CD14-positive monocyte (primary cell): ENCODE measurements at places on chromosomes 7 and 10. TPM values are rescaled to one million over a fixed set of nuclear protein-coding genes. Genes with fewer than 3 reads are reported as not detected.
A peak's percentile ranks its signal among the peaks of the same experiment; 100 is the strongest.

- H3K27ac ChIP-seq, result no peak overlapping the region
- no peaks in the 10 kb centered on the region for H3K27me3 ChIP-seq
- H3K4me1 ChIP-seq, result no peaks in the 10 kb centered on the region
- peak; percentile 46 for DNase-seq
- H3K36me3 ChIP-seq, result peaks cover 86% of the 10 kb centered on the region
Observed at GRCh38 chr10:102615361-102615760, 28.9 kb upstream of the TRIM8 start.

DNA sequence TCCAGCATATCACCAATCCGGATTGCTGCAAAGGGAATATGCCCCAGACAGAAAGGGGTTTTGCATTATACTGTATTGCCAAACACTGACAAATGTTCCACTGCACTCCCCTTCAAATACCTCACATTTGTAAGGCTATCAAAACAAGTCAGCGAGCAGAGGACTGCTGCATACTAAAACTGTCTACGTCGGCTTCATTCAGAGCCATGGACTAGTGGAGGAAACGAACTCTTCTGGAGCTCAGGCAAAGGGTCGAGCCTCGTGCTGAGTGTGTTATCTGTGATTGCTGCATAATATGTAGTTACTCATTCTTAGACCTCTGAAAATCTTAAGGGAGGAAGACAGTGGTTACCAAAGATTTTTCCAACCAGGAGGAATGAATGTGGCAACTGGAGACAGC lies 200.2 kb downstream of the DYNC1I1 start:
- no peak for DNase-seq
- H3K4me1 ChIP-seq, result no peaks in the 10 kb centered on the region
- H3K27me3 ChIP-seq, result no peaks in the 10 kb centered on the region
- H3K36me3 ChIP-seq, result no peaks in the 10 kb centered on the region
- H3K27ac ChIP-seq, result no peak overlapping the region

DNA sequence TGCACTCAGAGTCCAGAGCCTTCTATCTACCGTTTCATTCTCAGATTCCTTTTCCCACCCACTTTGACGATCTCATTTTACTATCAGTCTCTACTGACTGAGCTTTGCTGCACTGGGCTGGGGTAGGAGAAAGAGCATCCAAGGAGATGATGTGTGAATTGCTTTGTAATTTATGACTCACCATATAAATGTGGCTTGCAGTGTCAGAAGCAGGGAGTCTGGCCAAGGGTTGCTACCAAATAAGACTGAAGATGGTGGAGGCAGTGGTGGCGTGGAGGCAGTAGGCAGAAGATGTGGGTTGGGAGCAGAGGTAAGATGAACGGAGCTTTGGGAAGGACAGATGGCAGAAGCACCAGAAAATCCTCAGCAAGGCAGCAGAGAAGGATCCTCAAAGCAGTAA lies 73.3 kb upstream of the AGK start:
- no peak for DNase-seq
- no peaks in the 10 kb centered on the region for H3K36me3 ChIP-seq
- H3K4me1 ChIP-seq, result no peaks in the 10 kb centered on the region
- H3K4me3 ChIP-seq, result no peak overlapping the region
- H3K27ac ChIP-seq, result no peak overlapping the region

- H3K27me3 ChIP-seq, result peaks cover 10% of the 10 kb centered on the region
- no peak overlapping the region for H3K27ac ChIP-seq
- peak; percentile 31 for DNase-seq
- no peaks in the 10 kb centered on the region for H3K36me3 ChIP-seq
Observed at GRCh38 chr10:24723386-24723787, 300 bp downstream of the ARHGAP21 start.

GRCh38 chr10:62268399-62269114 lies at the start of gene RTKN2:
TSS of gene RTKN2 (minus strand) at chr10:62268844. CDS start at chr10:62268610, 234 bp downstream.
- H3K27ac ChIP-seq, result no peak within 1 kb of the TSS
- DNase-seq, result peak; percentile 50
- H3K4me3 ChIP-seq, result peak within 1 kb of the TSS; percentile 83
- peaks cover 37% of the 10 kb centered on the region for H3K27me3 ChIP-seq

GRCh38 chr7:70408477-70408876 lies 723.5 kb upstream of the GALNT17 start:
- no peaks in the 10 kb centered on the region for H3K27me3 ChIP-seq
- H3K36me3 ChIP-seq, result no peaks in the 10 kb centered on the region
- no peak overlapping the region for H3K4me3 ChIP-seq
- no peaks in the 10 kb centered on the region for H3K4me1 ChIP-seq
- no peak for DNase-seq

GRCh38 chr7:87933953-87934698 lies at the start of gene ADAM22:
TSS of gene ADAM22 (plus strand) at chr7:87934251. CDS start at chr7:87934466, 215 bp downstream.
- H3K36me3 ChIP-seq, result no peaks in the 10 kb centered on the region
- H3K27me3 ChIP-seq, result peaks cover 27% of the 10 kb centered on the region
- no peak for DNase-seq

DNA sequence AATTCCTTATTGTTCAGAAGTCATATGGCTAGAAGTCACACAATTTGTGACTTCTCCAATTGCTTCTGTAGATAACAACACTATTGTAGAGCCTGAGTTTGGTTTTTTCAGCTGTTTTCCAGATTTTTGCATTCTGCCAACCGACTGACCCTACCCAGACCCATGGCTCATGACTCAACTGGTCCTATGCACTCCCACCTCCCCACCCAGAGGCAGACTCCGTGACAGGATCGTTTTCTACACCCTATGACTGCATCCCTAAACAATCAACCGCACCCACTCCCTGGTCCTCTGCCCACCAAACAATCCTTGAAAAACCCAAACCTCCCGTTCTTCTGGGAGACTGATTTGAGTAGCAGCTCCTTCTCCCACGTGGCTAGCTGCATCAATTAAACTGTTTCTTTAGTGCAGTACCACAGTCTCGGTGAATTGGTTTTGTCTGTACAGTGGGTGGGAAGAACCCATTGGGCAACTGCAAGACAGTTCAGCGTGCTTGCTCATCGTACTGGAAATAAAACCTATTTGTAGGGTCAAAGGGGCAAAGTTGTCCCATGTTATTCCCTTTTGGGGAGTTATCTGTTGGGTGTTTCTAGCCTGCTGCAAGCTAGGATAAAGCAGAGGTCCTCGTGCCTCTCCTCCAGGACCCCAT lies 150.3 kb upstream of the FAM20C start:
- no peaks in the 10 kb centered on the region for H3K36me3 ChIP-seq
- no peak for DNase-seq
- H3K27me3 ChIP-seq, result no peaks in the 10 kb centered on the region
- peaks cover 32% of the 10 kb centered on the region for H3K4me1 ChIP-seq
- no peak overlapping the region for H3K4me3 ChIP-seq

- no peak for DNase-seq
- H3K4me3 ChIP-seq, result no peak overlapping the region
- H3K4me1 ChIP-seq, result no peaks in the 10 kb centered on the region
- no peak overlapping the region for H3K27ac ChIP-seq
- no peaks in the 10 kb centered on the region for H3K27me3 ChIP-seq
- H3K36me3 ChIP-seq, result no peaks in the 10 kb centered on the region
Observed at GRCh38 chr7:45589915-45590678, 15.9 kb downstream of the ADCY1 start.

DNA sequence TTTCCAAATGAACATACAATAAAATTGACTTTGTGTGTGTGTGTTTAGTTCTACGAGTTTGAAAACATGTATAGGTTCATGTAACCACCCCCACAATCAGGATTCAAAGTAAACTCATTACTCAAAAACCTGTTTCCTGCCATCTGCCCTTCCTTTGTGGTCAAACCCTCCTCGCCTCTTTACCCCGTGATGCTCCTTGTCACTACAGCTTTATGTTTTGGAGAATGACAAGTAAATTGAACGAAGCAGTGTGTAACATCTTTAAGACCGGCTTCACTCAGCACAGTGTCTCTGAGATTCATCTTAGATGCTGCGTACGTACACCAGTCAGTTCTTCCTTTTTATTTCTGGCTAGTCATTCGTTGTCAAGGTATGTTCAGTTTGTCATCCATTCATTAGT lies 54.6 kb upstream of the MKI67 start:
- no peak overlapping the region for H3K4me3 ChIP-seq
- DNase-seq, result no peak
- no peak overlapping the region for H3K27ac ChIP-seq
- no peaks in the 10 kb centered on the region for H3K27me3 ChIP-seq
- no peaks in the 10 kb centered on the region for H3K36me3 ChIP-seq
- H3K4me1 ChIP-seq, result no peaks in the 10 kb centered on the region

ERVW-1 gene
- polyA plus RNA-seq, result not detected in 2 replicates

EGR2 gene
- polyA plus RNA-seq, result 54.9 TPM

PRKAR1B gene
- 2.1 and 3.2 TPM in 2 replicates for polyA plus RNA-seq
